NCI-H2081 (cell line): ENCODE measurements at places on chromosomes 1 and 21.

GRCh38 chr1:39540504-39541031 is 36.0 kb downstream of the PABPC4 start:
- DNase-seq: no peak

- no peak for DNase-seq
Observed at GRCh38 chr1:45328680-45329079, 2.0 kb downstream of the HPDL start.

- DNase-seq: no peak
Observed at GRCh38 chr1:94539496-94539895, 2.1 kb downstream of the F3 start.

DNA sequence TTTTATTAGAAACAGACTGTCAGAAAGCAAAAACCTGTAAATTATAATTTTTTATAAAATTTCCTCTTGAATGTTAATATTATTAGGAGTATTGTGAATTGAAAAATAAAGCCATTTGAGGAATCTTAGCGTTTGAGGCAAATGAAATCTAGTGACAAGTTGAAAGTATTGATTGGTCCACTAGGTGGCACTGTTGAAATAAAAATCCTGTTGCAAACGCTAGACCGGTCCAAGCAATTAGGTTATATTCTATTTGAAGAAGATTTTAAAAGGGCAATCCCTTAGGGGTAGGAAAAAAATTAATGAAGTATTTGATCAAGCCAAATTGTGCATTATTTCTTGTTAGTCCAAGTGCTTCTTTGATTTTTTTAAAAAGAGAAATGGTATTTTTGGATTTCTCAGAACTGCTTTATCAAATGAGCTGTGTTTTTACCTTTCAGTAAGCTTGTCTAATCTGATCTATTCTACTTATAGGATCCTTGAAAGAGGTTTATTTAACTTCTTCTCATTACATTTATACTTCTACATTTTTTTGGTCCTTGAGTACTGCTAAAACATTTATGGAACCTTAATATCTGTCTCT is 57.7 kb downstream of the ATG4C start:
- DNase-seq: peak; percentile 79

DNA sequence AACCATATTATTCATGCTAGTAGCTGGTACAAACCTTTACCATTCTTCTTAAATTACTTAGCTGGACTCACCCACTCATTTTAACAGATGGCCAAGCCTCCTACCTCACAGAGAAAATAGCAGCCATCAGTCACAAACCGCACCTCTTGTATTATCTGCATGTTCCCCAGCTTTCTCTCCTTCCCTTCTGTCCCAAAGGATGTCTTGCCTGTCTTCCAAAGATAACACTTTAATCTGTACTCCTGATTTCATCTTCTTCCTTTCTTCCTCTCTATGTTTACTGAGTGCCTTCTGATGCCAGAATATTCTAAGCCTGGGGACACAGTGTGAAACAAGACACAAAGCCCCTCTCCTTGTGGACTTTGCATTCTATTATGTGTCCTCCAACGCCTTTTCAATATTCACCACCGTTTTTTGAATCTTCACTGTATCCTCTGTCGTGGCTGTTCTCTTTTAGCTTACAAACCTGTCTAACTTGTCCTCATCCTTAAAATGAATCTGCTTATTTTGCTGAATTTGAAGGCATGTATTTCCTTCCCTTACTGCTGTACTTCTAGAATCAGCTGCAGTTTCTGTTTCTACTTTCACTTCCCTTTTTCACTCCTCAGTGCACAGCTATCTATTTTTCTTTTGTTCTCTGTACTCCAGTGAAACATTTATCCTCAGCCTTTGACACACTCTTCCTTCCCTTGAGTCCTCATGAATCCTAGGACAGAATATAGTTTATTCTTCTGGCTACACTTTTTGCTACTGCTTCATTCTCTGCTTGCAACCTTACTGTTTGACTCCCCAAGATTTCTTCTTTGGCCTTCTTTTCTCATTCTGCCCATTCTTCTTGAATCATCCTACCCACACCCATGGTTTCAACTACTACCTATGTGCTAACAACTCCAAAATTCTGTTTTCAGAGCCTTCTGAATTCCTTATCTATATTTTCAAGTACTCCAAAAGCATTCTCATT is 216.9 kb upstream of the SAMSN1 start:
- DNase-seq: no peak

DNA sequence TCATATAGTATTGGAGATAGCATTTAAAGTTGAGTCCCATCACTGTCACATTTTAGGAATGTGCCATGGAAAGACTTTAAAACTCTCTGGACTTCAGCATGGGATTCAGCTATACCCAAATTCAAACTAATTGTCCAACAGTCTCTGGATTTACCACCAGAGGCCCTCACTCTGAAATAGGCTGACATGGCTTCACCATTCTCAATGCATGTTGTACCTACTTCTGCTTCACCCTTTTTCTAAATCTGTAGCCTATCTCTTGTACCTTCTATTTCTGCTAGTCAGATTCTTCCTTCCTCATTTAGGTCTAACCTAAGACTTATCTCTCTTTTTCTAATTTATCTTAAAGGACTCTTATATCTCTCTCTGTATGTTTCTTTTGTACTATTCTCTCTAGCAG is 512.7 kb upstream of the ZRANB2 start:
- peak; percentile 29 for DNase-seq

DNA sequence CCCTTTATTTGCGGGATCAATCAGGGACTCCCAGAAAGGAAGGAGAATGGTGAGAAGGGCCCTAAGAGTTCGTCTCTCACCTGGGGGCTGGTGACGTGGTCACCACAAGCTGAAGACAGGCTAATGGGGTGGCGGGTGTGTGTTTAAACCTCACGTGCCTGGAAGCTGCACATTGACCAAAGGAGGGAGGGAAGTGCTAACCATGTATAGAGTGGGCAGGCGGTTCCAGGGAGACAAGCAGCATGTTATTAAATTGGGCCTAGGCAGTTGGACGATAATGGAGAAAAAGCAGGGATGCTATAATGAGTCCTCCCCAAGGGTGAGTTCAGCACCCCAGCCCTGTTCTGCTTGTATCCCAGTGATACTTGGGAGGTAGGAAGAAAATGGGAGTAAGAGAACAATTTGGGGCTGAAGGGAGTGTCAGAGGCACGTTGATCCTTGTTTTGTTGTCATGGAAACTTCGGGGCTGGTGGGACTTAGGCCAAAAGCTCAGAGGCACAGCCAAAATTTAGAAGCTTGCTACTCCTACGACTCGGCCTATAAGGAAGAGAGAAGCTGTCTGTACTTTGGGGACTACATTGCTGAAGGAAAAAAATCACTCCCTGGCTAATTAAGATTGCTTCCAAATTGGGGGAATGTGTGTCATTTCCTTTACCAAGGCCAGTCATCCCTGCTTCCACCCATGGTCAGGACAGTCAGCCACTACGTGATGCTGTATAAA is 33.2 kb upstream of the EPHA8 start:
- DNase-seq: no peak

DNA sequence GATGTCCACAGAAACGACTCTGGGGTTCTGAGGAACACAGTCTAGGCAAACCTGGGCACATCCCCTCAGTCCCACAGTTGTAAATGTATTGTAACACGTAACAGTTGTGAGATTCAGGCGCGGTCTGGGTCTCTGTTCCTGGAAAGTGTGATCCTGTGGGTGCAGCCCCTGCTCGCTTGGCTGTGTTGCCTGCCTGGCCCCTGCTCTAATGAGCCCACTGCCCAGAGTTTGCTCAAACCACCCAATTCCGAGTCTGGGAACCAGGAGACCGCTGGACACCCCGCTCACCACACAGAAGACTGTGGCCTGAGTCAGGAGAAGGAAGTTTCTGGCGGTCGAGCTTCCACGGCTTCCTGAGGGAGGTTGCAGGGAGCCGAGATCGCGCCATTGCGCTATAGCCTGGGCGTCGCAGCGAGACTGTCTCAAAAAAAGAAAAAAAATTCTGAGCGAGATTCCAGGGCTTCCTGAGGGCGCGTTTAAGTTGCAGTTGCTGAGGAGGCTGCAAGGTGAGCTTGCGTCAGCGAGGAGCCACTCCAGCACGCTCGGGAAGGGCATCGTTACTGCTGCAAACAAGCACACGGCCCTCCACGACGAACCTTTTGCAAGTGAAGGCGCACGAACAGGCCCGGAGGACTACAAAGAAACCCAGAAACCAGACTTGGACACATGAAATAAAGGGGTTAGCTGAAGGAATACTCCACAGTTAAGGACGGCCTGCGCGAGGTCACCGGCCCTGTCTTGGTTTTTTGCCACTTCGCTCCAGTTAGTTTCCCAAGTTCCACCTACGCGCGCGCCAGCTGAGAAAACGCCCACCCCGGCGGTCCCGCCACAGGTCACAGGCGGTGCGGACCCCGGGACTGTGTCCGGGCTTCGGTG is 1.1 kb downstream of the C21orf58 start:
- DNase-seq: peak; percentile 11

DNA sequence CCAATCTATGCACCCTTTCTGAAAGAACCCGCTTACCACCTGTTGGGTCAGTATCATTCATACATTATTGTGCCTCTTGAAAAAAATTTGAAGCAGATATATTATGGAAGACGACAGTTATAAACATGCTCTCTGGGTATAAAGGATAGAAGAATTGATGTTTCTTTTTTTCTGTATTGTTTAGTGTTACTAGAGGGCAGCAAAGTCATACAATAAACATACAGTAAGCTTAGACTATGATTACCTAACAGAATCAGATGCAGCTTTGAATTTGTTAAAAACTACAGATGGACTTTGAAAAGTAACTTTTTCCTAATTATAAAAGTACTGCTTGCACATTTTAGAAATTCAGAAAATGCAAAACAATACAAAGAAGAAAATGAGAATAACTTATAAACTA is 11.1 kb upstream of the PAXBP1 start:
- DNase-seq: no peak

- DNase-seq: no peak
Observed at GRCh38 chr1:188228623-188229022, 1399.9 kb downstream of the PLA2G4A start.

GRCh38 chr1:38336301-38336923 is 289.8 kb upstream of the POU3F1 start:
- no peak for DNase-seq

DNA sequence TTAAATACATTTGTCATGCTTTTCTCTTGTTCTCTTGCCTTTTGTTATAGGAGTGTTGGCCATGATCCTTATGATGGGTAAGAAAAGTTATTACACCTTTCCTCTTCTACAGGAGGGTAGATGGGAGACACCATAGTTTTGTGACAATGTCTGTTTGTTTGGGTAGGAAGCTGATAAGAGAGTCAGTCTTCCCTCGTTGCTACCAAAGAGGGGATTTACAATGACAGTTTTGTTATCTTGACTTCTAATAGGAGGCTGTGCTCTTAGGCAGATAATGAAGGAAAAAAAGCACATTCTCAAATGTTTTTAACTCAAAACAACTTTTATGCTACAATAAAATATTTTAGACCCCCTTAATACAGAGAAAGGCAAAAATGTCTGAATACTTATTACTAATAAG is 48.0 kb upstream of the WLS start:
- DNase-seq: no peak

GRCh38 chr1:240091614-240092300 is at the start of gene FMN2:
TSS of gene FMN2 (plus strand) at chr1:240091883. CDS start at chr1:240092110, 227 bp downstream.
- DNase-seq: peak; percentile 90

GRCh38 chr21:32198384-32198783 is 80.5 kb downstream of the MIS18A start:
- no peak for DNase-seq

- DNase-seq: no peak
Observed at GRCh38 chr1:205962821-205963221, 19.6 kb upstream of the SLC26A9 start.

DNA sequence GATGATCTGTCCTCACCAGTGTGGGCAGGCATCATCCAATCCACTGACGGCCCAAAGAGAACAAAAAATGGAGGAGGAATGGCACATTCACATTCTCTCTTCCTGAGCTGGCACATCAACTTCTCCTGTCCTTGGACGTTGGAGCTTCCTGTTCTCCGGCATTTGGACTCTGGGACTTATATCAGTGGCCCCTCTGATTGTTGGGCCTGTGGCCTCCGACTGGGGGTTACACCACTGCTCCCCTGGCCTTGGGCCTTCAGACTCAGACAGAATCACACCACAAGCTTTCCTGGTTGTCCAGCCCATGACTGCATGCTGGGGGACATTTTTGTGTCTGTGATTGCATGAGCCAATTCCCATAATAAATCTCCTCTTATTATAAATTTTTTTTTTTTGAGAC is 20.1 kb downstream of the IFNLR1 start:
- no peak for DNase-seq

DNA sequence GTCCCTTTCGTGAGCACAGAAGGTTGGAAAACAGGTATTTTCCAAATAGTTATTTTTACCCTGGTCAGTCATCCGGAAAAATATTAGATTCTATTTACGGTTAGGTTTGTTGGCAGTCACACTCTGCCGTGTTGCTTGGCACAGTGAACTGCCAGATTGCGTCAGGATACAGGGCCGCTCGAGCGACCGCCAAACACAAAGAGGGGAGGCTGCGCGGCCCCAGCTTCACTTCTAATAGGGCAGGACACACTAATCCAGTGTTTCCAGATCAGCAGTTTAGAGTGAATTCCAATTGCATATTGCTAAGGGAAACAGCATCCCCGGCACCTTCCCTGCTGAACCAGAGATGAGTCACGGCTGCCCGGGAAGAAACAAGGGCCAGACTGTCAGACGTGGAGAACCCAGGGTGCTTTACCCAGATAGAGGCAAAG is 22.9 kb downstream of the UMODL1 start:
- no peak for DNase-seq

GRCh38 chr1:177067752-177068410 is 96.6 kb downstream of the ASTN1 start:
- no peak for DNase-seq

GRCh38 chr21:32412162-32413014 is at the start of gene EVA1C:
TSS of gene EVA1C (plus strand) at chr21:32412706. CDS start at chr21:32412854, 148 bp downstream.
- peak; percentile 60 for DNase-seq

DNA sequence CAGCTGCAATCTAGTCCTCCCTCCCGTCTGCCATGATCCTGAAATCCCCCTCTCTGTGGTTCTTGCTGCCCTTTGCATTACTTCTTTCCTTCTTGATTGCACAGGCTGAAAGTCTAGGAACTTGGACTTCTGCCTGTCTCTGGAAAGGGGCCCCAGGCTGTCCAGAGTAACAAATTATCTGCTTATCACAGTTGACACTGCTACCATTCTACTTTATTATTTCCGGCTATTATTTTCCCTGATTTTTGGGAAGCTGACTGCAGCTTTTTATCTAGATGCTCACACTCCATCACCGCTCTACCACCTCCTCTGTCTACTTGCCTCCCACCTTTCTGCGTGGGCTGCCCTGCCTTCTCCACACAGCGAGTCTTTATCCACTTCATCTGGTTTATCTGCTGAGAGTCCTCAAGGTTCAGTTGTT is 202.1 kb upstream of the PLXNA2 start:
- no peak for DNase-seq

- DNase-seq: no peak
Observed at GRCh38 chr1:177246710-177247580, 76.2 kb downstream of the BRINP2 start.

- no peak for DNase-seq
Observed at GRCh38 chr1:5622412-5622811, 369.8 kb downstream of the NPHP4 start.

DNA sequence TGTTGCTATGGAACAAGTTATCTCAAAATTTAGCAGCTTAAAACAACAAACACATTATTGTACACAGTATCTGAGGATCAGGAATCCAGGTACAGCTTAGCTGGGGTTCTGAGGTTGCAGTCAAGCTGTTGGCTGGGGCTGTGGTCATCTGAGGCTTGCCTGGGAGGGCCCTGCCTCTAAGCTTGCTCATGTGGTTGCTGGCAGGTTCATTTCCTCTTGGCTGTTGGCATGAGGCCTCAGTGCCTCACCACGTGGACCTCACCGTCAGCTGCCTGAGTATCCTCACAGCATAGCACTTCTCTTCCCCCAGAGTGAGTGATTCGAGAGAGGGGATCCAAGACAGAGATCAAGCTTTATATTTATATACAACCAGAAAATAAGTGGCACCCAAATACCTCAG is 18.6 kb downstream of the NTPCR start:
- no peak for DNase-seq

- no peak for DNase-seq
Observed at GRCh38 chr21:43315244-43316137, 111.4 kb downstream of the SIK1 start.
